ENCODE measurements at places on chromosomes 6 and 20.

GRCh38 chr20:31675828-31676608 is 38.3 kb downstream of the COX4I2 start:
- DNase-seq = peak; percentile 64

DNA sequence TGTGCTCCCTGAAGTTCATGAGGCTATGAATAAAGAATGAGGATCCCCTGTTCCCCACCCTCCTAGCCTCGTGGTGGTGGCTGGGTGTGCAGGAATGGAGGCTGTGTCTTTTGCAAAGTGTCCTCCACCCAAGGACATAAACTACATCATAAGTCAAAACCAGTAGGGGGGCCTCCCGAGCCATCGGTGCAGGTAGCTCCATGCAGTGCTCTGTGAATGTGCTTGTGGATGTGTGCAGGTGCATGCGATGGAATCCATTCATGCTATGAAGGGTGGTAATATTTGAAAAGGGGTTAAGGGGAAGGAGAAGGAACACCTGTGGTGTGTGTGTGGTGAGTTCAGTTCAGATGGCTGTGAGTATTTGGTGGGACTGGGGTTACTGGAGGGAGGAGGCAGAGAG is 197.3 kb downstream of the NRN1 start:
- DNase-seq = no peak

DNA sequence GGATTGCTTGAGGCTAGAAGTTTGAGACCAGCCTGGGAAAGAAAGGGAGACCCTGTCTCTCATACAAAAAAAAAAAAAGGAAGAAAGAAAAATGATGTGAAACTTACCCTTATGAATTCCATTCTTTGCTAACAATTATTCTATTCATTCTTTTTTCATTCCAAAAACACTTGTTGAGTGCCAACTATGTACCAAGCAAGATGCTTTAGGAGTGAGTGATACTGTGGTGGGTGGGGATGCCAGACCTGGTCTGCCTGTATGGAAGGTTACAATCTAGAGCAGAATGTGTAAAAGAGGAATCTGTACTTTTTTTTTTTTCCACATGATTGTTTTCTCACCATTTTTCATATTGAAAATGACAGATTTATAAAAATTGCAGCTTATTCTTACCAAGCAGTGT is 73.8 kb upstream of the TULP1 start:
- no peak for DNase-seq

DNA sequence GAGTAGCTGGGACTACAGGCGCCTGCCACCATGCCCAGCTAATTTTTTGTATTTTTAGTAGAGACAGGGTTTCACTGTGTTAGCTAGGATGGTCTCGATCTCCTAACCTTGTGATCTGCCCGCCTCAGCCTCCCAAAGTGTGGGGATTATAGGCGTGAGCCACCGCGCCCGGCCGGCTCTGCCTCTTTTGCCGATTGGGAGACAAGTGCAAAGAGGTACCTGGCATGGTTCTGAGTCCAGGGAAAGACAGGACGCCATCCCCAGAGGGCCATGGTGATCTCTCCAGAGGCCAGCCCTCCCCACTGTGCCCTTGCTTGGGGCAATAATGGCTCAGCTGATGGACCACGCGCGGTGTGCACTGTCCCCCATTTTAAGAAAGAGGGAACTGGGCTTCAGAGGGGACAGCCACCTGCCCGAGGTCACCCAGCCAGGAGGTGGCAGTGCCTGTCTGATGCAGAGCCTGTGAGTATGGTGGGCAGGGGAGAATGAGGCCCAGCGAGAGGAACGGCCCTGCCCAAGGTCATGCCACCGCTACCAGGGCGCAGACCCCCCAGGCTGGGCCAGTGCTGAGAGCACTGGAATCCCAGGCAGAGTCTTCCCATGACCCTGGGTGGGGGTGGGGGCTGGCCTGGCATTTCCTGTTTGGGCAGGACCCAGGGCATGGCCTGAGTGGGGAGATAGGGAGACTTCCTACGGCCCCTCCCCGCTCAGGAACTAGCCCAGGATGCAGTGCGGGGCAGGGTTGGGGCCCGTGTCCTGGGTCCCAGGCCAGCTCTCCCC is 61.0 kb downstream of the SNAI1 start:
- no peak for DNase-seq

DNA sequence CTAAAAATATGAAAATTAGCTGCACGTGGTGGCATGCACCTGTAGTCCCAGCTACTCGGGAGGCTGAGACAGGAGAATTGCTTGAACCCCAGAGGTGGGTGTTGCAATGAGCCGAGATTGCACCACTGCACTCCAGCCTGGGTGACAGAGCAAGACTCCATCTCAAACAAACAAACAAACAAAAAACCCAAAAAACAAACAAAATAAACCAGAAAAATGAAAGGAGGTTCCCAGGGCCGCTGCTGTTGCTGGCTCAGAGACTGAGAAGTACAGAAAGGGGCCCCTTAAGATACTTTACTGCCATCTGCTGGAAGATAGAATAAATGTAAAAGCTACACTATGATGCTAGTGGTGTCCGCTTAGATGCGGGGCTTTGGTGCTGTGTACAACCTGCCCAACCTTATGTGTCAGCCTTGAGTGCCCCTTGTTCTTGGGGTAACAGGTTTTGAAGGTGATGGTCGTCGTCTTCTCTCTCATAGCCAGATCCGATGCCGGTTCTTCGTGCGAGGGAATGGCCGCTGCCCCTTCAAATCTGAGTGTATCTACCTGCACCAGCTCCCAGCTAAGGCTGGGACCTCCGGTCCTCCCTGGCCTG is 2.8 kb upstream of the FANCE start:
- DNase-seq = peak; percentile 33

DNA sequence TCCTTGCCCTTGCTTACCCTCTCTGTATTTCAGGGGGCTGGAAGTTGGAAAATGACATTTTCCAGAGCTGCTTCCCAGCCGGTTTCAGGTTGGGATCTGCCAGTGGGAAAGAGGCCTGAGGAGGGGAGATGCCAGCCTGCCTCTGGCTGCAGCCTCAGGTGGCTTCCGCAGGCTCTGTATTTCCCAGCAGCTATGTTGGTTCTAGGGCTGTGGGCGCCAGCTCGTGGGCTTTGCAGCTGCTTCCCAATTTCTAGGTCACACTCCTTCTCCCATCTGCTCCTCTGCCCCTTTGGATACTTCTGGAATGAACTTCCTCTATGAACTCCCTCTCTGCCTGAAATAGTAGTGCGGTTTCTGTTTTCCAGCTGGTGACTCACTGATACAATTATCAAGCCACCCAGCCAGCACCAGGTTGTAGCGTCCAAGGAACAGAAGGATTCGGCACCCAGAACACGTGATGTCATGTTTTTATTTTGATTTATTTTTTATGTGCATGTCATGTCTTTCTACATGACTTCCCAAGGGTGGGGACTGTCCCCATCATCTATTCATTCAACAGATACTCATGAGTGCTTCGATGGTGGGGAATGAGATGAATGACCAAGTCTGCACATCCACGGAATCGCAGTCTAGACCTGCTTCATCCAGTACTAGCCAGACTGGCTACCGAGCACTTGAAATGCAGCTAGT is 38.0 kb downstream of the TGM2 start:
- DNase-seq = no peak

DNA sequence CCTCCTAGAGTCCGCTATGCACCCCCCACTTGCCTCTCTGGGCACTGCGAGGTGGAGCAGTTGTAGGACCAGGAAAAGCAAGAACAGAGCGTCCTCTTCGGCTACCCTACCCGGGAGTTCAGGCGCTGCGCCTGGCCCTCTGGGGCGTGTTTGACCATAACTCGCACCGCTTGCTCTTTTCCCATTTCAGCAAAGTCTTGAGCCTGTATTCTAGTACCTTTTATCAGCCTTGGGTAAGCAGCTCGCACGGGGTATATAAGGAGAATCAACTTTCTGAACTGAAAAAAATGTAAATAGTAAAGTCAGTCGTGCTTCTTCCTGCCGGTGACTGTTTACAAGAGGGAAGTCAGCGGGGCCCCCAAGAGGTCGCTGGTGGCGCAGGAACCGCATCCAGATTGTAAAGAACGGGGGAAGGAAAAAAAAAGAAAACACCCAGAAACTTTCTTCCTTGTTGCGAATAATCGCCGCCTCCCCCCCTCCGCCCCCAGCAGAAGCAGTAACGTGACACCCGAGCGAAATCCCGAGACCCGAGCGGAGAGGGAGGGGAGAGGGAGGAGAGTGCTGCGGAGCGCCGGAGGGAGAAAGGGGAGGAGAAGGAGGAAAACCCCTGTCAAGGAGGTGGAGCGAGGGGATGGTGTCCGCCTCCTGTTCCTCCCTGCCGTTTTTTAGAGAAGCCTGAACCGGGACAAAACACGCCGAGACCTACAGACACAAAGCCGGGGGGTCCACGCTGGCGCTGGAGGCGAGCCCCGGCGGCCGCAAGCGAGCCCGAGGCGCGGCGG is at the start of gene UST:
TSS of gene UST (plus strand) at position 668 of the 782 bp plus-strand sequence. CDS start 401 bp downstream, outside the sequence.
- DNase-seq = peak; percentile 71

DNA sequence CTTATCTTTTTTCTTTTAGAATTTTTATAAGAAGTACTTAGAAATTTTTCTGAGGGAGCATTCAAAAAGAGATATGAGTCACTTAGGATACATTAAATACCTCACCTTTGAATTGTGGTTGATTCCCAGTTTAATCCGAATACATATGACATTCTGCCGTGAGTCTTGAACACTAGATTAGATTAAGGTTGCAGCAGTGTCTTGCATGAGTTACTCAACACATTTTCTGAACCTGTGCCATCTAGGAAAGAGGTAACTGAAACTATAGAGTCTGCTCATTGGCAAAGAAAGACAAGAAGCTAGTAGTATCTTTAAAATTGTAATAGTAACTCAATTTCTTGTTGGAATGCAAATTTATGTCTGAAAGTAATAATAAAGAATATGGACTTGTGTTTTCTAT is 14.9 kb downstream of the PEX3 start:
- DNase-seq = no peak

- no peak for DNase-seq
Measured at GRCh38 chr6:39407446-39407993, 85.0 kb upstream of the KCNK16 start.

GRCh38 chr6:144265390-144265789 is 19.7 kb upstream of the UTRN start:
- no peak for DNase-seq

DNA sequence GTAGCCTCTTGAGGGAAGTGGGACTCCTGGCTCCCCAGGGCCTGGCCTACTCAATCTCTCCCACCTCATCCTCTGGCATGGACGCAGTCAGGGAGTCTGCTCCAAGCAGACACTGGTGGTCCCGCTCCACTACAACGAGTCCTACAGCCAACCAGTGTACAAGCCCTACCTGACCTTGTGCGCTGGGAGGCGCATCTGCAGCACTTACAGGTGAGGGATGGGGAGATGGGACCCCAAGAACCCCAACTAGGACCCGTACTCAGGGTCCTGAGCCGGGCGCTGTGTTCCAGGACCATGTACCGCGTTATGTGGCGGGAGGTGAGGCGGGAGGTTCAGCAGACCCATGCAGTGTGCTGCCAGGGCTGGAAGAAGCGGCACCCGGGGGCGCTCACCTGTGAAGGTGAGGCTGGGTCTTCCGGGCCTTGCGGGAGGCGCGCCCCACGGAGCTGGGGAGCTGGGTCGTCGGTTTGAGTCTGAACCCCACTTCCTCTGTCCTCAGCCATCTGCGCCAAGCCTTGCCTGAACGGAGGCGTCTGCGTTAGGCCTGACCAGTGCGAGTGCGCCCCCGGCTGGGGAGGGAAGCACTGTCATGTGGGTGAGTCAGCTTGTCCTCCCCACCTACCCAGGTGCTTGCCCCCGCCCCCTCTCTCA is 2.1 kb downstream of the EGFL8 start:
- DNase-seq = no peak

DNA sequence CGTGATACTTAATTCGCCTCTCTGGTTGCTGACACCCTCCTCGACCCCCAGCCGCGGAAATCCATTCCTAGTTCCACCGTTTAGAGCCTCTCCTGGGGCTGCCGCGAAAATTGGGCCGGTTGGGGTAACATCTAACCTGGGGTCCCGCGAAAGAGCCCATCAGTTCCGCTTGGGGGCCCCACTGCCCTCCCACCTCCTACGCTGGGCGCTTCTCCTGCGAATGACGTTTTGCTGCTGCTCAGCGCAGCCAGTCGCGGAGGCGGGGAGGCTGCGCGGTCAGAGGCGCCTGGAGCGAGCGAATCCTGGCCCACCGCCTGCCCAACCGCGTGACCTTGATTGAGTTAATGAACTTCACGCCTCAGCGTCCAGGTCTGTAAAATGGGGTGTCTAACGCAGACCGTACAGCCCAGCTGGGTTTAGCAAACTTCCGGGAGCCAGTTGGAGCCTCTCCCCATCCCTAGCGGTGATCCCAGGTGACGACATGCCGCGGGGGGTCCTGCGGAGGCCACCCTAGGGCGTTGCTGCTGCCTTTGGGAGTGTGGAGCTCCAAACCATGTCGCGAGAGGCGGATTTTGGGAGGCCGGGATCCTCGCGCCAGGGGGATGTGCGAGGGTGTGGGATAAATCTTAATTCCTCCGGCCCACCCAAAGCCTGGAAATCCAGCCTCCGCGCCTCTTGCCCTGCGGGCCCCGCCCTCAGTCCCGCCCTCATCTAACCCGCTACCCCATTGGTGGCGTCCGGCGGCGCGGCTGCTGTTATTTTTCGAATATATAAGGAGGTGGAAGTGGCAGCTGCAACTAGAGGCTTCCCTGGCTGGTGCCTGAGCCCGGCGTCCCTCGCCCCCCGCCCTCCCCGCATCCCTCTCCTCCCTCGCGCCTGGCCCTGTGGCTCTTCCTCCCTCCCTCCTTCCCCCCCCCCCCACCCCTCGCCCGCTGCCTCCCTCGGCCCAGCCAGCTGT is at the start of gene CDC25B:
TSS of gene CDC25B (plus strand) at position 800 of the 958 bp plus-strand sequence. CDS start 222 bp downstream, outside the sequence.
- DNase-seq = peak; percentile 88

- no peak for DNase-seq
Measured at GRCh38 chr20:16714751-16715150, 15.1 kb upstream of the SNRPB2 start.

DNA sequence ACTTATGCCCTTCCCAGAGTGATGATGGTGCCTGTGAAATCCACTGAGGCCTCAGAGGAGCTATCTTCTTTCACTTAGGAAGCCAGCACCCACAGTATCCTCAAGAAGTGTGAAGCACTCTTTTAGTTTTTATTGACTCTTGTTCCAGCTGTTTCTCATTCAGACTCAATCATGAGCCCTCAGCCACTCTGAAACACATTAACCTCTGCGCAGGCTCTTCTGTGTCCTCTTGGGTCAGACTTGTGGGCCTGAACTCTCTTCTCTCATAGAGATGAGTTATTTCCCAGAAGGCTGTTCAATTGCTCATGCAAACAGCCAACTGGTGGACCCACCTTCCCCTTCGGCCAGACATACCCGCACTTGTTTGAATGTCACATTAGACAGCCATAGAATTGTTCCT is 27.8 kb upstream of the PREP start:
- DNase-seq = no peak

GRCh38 chr20:6829510-6830116 is 62.1 kb downstream of the BMP2 start:
- no peak for DNase-seq

DNA sequence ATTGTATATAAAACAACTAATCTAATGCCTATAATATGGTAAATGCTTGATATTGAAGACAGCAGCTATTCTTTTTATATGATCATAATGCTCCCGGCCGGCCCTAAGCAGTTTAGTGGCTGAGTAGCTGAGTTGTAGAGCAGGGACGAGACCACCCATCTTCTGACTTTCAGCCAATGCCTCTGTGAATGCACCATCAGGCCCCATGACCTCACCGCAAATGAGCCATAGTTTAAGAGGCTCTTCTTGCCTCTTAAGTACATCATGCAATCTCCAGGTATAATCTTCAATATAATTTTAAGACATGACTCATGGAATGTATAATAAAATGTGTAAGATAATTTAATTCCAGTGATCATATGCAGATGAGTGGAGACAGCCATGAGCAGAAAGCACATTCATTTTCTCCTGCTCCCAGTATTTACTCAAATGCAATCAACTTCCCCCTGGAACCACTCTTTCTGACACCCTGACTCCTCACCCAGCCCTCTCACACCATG is 78.9 kb upstream of the SNX9 start:
- DNase-seq = no peak

GRCh38 chr20:58523971-58524315 is 8.7 kb upstream of the APCDD1L start:
- DNase-seq = no peak

- no peak for DNase-seq
Measured at GRCh38 chr6:168007592-168008338, 10.3 kb downstream of the KIF25 start.

All from activated gamma-delta T cell treated with Interleukin-2 at 50 U/mL for 16 hours (primary cell).